NCI-H526 treated with DMSO at 0.1 percent for 48 hours (cell line): ENCODE measurements at places on chromosomes 6 and 20.

DNA sequence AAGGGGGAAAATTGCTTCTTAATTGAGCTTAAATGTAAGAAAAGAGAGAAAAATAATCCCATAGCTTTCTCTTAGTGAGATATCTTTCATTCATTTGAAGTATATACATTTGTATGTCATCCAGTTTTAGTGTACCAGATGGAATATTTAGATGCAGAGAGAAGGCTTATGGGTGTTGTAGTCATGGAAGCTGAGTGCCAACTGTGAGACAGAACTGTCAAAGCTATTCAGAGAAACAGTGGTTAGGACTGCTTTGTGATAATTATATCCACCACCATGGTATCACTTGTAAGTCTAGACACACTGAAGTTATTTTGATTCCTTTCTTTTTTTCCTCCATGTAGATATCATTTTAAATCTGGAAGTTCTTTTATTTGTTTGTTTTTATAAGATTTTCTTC, 524.3 kb upstream of the EPHA7 start:
- no peak for DNase-seq

DNA sequence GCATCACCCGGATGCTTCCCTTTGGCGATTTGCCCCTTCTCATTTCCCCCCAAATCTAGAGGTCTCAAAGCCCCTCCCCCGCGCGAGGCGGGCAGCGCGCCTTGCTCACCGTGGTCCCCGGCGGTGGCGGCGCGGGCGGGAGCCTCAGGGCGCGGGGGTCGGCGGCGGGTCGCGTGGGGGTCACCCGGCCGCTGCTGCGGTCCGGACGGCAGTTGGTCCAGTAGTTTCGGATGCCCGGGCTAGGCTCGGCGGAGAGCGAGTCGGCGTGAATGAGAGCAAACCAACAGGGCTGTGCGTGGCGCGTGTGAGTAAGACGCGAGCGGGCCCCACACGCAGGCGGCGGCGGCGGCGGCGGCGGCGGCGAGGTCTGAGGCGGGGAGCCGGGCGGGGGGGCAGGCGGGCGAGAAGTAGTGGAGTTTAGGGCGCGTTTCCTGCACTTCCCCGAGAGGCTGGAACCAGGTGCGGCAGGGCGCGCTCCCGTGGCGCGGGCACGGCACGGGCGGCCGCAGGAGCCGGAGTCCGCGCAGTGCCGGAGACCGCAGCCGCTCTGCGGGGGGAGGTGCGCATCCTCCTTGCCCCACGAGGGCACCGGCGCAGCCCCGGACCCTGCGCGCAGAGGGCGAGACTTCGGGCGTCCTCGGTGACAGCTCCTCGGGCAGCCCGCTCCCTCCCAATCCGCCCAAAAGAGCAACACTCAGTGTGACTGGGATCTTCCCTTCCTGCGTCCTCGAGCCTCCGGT, 567 bp downstream of the HS3ST5 start:
- DNase-seq: no peak

- no peak for DNase-seq
Measured at GRCh38 chr6:44298055-44298803, 14.9 kb downstream of the AARS2 start.

DNA sequence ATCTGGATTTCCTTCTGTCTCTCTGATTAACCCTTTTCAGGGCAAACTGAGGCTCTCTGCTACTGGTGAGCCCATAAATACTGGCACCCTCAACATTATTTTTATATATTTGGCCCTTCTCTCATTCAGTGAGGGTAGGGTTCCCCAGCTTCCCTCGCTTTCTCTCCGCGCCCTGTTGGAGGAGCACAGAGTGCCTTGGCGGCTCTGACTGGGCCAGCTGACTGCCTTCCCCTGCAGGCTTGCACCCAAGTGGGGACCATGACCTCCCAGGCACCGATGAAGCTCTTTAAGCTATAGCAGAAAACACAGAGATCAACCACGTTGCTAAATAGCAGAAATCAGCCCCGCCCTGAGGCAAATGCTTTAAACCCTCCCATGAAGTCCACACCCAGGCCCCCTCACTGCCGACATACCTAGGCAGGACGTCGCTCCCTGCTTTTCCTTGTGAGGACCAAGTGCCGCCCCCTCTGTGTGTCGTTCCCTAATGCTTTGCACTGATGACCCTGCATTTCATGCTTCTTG, 105.0 kb downstream of the HUS1B start:
- DNase-seq: no peak

DNA sequence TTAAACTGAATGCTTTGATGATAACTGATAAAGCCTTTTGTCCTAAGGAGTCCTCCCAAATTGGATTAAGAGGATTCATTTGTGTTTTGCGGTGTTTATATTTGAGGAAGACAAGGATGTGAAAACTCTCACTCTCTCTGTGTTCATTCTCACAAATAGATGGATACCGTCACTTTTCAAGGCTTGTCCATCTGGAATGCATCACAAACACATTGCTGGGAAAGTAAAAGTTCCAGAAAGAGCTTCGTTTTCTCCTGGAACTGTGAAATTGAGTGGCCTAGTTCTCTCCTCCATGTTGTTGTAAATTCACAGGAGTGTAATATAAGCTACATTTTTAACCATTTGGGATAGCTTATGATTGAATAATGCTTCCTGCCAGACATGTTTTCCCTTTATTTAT, 581.6 kb upstream of the FLRT3 start:
- DNase-seq: no peak

GRCh38 chr20:51187261-51187660, 164.4 kb upstream of the KCNG1 start:
- DNase-seq: no peak

GRCh38 chr6:18122128-18123093, at the start of gene NHLRC1:
Gene NHLRC1, minus strand, starts transcription at chr6:18122677. Its CDS starts 71 bp downstream, at chr6:18122606.
- DNase-seq: peak; percentile 77

GRCh38 chr6:142947714-142948480, 2.9 kb upstream of the HIVEP2 start:
- DNase-seq: no peak
